Fibroblast of pulmonary artery (primary cell): ENCODE measurements at places on chromosomes 5 and 9.

DNA sequence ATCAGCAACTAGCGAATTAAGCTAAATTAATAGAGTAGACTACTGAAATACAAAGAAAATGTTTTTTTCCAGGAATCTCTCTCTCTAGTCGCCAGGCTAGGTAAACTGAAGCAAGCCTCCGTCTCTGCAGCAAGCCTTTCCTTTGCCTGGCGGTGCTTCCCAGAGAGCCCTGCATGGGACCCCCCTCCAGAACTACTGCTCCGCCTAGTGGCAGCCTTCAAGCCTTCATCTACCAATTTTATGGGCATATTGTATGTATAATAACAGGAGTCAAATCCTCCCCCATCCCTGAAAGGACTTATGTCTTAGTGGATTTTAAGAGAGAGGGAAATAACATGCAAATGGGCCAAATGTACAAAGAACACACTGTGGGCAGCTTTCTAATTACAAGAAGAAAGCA, 241.9 kb downstream of the SAXO1 start:
- DNase-seq: peak; percentile 20

GRCh38 chr9:23145467-23145866, 680.6 kb downstream of the ELAVL2 start:
- DNase-seq: no peak

DNA sequence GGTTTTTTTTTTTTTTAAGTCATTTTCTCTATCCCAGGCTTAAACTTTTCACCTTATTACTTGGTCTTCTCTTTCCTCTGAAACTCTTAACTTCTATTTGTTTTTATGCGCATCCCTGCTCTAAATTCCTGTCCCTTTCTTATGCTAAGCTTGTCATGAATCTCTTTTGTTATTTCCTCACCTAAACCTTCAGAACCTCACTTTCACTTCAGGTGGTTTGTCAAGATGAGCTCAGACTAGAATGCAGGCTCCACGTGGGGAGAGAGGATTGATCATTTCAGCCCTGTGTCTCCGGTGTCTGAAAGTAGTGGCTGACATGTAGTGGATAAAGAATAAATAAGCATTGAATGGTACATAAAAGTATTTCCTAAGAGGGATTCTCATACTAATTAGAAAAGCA, 63.6 kb downstream of the ANXA1 start:
- DNase-seq: no peak

DNA sequence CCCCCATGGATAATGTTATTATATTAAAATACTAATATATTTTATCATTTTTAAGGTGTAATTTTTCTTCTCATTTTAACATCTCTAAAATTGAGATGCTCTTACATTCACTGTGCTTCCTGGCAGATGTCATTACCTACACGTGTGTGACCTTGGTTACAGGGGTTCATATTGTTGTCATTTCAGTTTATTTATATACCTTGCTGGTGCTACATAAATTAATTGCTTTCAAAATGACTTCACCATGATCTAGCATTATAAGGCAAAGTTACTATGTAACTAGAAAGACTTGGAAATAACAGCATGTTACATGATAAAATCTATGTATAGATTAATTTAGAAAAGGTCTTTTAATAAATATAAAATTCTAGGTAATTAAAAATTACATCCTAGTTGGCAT, 60.9 kb downstream of the ARHGEF28 start:
- DNase-seq: no peak

GRCh38 chr5:43154469-43154868, 33.8 kb downstream of the ZNF131 start:
- DNase-seq: no peak

GRCh38 chr9:78725503-78725902, 428.6 kb downstream of the PSAT1 start:
- DNase-seq: no peak

DNA sequence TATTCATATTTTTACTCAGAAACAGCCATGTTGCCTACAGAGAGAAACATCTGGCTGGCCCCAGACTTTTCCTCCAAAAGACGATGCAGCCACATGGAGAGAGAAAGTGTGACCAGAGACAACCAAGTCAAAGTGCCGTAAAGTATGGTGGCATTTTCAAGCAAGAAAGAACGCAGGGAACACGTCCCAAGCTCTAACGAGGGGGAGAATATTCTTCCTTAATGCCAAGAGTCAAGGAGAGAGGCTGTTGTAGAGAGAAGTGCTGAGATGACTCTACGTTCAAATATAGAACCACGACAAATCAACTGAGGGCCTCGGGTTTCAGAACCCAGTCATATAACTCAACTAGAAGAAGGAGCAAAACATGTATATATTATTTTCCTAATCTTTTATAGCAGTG, 55.9 kb downstream of the FNBP1 start:
- DNase-seq: no peak

DNA sequence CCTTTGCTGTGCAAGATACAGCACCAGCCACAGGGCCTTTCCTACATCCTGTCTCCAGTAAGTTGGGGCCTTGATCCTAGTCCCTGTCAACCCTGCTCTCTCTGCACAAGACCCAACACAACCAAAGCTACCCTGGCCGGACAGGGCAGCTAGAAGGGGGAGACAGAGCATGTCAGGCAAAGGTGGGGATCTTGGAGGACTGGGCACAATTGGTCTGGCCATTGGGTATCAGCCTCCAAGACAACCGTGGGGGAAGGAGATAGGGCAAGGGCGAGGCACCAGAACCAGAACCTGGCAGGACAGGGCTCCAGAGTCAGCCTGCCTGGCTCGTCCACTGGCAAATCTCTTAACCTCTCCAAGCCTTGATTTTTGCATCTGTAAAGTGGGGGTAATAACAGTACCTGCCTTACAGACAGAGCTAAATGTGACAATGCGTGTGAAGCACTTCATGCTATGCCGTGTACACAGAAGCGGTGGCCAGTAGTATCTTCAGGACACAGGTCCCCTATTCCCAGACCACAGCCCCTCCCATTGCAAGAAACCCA, 51.6 kb upstream of the CDKN2AIPNL start:
- DNase-seq: no peak

- peak; percentile 56 for DNase-seq
Measured at GRCh38 chr5:56247592-56247991, 14.5 kb upstream of the ANKRD55 start.

- no peak for DNase-seq
Measured at GRCh38 chr5:31169379-31169778, 24.1 kb upstream of the CDH6 start.

DNA sequence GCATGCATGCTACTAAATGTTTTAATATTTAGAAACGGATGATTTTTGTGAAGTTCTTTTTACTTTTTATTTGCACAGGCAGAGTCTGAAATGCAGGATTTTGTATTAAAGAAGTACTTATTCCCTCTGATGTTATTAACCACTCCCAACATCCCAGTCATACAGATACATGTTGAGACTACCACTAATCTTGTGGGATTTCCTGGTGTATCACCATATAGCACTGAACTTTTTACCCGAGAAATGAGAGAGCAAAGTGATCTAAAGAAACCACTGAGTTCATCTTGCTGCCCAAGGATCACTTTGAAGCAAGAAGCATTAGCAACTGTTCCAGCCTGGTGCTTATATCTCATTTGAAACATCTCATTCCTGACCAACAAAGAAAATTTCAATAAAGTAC, 443.8 kb downstream of the BNC2 start:
- no peak for DNase-seq

GRCh38 chr5:61640179-61641021, 308.3 kb downstream of the ZSWIM6 start:
- DNase-seq: peak; percentile 64

DNA sequence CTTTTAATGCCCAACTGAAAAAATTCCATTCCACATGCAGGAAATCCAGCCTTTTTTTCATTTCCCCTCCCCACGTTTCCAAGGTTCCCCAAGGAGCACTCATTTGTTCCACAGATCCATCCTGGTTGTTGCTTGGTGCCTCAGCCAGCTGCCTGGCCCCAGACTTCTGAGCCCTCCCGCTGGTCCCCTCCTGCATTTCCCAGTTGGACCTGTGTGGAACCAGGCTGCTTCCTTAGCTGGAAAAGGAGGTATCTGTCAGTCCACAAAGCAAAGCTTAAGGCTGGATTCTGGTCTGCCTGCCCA, 44.8 kb downstream of the ANGPTL2 start:
- DNase-seq: no peak

- DNase-seq: no peak
Measured at GRCh38 chr5:32504329-32504988, 59.9 kb upstream of the ZFR start.

DNA sequence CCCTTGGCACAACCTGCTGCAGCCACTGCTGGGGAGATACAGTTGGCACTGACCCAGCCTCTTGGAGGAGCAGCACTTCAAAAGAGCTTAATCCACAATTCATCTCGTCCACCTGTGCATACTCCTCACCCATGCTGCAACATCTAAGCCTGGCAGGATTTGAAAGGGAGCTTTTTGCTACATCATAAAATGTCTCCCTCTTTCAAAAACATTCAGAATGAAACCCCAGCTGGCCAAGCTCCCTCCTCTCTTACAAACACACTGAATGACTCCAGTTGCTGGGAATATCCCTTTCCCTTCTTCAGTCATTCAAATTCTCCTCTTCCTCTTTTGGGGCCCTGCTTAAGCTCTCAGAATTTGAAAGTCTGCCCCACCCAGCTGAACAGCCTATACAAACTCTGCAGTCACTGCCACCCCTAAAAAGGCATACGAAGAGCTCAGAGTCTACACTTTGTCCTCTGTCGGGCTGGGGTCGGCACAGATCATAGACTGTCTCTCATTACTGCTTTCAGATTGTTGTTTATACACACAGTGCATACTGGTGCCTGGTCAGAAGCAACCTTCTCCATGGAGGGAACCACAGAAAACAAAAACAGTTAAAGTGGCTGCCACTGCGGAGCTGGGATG, 8.8 kb upstream of the C5orf15 start:
- DNase-seq: no peak

DNA sequence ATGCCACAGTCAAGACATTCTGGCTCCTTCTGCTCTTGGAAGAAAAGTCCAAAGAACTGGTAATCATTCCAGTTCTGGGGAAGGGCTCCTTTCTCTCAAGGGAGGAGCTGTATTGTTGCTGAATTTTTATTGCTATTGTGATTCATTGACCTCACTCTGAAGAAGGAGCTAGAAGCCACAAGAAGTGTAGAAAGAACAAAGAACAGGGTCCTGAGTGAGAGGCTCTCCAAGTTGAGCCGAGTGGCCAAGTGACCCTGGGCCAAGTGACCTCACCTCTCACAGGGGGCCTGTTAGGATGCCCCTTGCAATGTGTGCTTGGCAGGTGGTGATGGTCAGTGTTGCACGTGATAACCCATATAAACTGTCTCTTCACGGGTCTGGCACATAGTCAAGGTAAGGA, 173.3 kb downstream of the FGF18 start:
- DNase-seq: no peak

DNA sequence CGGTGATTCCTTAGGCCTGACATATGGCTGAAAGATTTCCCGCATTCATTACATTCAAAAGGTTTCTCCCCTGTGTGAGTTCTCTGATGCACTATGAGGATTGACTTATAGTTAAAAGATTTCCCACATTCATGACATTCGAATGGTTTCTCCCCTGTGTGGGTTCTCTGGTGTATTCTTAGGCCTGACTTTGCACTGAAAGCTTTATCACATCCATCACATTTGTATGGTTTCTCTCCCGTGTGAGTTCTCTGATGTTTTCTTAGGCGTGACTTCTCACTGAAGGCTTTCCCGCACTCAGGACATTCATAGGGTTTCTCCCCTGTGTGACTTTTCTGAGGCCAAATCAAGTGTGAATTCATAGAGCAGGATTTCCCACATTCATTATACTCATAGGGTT, 35.8 kb downstream of the ZNF782 start:
- peak; percentile 1 for DNase-seq

- DNase-seq: no peak
Measured at GRCh38 chr9:114310471-114311450, 12.1 kb upstream of the ORM1 start.

DNA sequence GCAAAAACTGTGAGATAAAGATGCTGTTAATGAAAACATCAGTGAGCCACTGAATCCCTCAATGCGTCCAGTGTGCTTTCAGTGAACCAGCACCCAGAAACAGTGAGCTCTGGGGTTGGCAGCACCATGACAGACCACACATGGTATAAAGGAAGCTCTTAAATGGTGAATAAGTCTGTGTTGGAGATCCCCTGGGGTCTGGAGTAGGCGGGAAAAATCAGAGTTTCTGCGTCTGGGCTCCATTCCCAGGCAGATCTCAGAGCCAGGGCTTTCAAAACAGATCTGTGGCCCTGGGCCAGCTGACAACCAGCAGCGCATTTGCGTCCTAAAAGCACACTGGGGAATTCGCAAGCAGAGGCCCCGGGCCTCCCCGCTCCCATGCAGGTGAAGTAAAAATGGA, 233.5 kb downstream of the FRMD3 start:
- peak; percentile 97 for DNase-seq

GRCh38 chr9:129834489-129835127, 467 bp downstream of the C9orf78 start:
- DNase-seq: no peak

GRCh38 chr9:108017671-108018070, 528.1 kb upstream of the KLF4 start:
- no peak for DNase-seq

- DNase-seq: no peak
Measured at GRCh38 chr9:134669399-134669955, 27.9 kb downstream of the COL5A1 start.

DNA sequence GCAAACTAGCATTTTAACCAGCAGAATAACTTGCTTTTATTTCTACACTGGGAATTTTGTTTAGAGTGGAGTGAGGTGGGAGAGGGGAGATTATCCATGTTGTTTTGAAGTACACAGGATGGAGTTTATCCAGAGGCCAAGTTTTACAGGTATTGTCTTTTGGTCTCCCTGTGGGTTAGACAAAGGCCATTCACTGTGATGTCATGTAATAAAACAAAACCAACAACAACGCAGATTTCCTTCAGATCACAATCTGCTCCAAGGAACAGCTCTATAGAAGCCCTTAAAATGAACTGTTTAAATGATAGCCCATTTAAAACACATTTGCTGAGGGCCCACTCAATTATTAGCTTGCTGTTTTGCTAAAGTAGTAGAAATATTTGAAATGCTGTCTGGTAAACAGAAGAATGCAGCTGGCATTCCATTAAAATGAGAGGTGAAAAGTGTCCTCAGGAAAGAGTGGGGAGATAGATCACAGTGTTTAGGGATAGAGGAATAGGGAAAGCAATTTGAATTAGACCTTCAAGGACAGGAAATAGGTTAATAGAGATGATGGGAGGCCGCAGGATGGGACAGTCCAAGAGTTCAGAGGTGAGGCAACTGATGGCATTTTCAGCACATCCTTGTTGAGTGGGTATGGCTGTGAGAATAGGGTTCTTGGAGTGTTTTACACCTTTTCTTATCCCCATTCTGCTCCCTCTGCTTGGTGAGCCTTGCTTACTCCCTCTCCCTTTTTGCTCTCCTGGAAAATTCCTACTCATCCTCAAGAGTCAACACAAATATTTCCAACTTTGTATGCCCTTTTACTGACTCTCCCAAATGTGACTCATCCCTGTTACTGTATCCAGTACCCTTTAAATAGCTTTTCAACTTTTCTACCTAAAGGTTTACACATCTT, 140.1 kb upstream of the NR3C1 start:
- peak; percentile 44 for DNase-seq

- DNase-seq: no peak
Measured at GRCh38 chr5:113660206-113660605, 146.7 kb downstream of the YTHDC2 start.

- no peak for DNase-seq
Measured at GRCh38 chr9:89418474-89418845, 79.5 kb downstream of the SEMA4D start.
